ENCODE measurements at places on chromosomes 5 and 9. TPM values are rescaled to one million over a fixed set of nuclear protein-coding genes. Genes with fewer than 3 reads are reported as not detected.

GRCh38 chr5:133072021-133072420 is 20.2 kb downstream of the HSPA4 start:
- peaks cover 7% of the 10 kb centered on the region for H3K4me1 ChIP-seq
- H3K27me3 ChIP-seq = no peaks in the 10 kb centered on the region
- peaks cover 75% of the 10 kb centered on the region for H3K36me3 ChIP-seq
- no peak for DNase-seq

DNA sequence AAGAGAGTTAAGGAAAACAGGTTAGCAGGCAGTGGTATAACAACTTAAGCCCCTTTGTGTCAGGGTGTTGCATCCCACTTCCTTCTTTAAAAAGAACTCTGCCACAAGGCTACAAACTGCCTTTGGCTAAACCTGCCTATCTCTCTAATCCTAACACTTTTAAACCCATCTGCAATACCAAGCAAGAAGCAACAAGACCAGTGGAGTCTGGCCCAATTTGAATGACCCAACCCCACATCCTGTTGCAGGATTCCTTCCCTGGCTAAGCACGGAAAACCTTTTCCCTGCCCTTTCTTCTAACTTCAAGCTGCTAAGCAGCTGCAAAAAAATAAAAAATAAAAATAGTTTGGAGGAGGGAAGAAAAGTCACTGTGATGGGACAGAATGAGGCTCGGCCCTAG is 27.1 kb downstream of the ABCA1 start:
- no peak overlapping the region for H3K4me3 ChIP-seq
- H3K27ac ChIP-seq = no peak overlapping the region
- H3K27me3 ChIP-seq = no peaks in the 10 kb centered on the region
- no peaks in the 10 kb centered on the region for H3K4me1 ChIP-seq
- DNase-seq = no peak

Gene AP3B1
- total RNA-seq = 40.1 TPM

Gene GABRG2
- not detected for total RNA-seq

Gene ACOT12
- total RNA-seq = not detected
